Stimulated activated CD4-positive, alpha-beta T cell treated with anti-CD3 and anti-CD28 coated beads, Interleukin-2, amount 100 ng/mL, for 48 hours (primary cell): ENCODE measurements at places on chromosomes 4 and X.
A peak's percentile ranks its signal among the peaks of the same experiment; 100 is the strongest.

GRCh38 chrX:1534301-1535168 is 2.5 kb downstream of the P2RY8 start:
- no peak for DNase-seq

GRCh38 chr4:36332023-36332781 is 50.8 kb downstream of the DTHD1 start:
- DNase-seq = no peak

DNA sequence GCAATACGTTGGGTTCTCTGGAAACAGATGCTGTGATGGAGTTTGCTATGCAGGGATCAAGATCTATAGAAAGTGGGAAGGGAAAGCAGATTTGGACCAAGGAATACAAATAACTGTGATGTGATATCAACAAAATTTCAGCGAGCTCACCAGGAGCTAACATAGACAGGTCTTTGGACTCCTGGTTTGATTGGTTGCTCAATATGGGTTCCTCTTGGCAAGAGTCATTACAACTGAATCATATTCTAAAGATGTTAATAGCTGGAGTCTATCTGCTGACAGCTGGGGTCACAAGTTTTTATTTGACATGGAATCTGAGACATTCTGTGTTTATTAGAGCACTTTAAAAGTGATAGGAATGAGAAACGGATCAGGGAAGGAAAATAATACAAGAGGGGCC is 637.6 kb upstream of the GNPDA2 start:
- no peak for DNase-seq

DNA sequence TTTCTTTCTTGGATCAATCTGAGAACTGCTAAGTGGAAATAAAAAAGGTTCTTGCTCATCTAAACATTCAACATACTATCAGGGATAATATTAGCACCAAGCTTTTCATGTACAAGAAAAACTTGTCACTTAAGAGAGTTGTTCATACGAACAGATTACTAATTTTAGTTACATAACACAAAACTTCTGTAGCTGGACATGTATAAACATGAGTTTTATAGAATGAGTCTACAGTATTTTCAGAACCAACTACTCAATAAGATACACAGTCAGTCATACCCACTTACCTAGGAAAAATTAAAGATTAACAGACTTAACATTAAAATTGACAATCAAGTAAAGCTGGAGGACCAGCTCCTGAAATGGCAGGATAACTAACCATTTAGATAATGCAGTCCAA is 540.1 kb upstream of the FAM241A start:
- DNase-seq = no peak

DNA sequence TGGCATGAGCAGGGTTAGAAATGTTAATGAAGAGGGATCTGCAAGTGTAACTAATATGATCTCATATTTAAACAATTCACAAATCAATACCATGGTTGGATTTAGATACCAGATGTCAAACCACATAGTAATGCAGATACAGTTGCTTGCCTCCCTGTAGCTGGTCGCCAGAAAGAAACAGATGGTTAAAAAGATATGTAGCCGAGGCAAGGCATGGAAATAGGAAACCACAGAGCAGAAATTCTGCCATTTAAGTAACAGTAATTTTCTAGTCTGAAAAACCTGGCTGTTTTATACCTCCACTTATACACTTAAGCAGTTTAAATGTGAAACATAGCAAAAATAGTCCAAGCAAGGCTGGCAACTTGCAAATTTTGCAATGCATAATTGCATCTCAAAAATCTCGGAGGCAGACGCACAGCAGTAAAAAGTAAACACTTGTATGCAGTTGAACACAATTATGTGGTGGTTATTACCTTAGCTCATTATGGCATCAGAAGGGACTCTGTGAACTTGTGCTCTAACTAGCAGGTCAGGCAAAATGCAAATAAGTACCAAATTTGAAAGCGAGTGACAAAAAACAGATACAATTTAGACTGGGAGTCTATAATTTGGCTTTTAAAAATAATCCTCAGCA is 126.8 kb downstream of the NAA11 start:
- no peak for DNase-seq

- DNase-seq = no peak
Measured at GRCh38 chr4:39286263-39286662, 79.9 kb downstream of the RFC1 start.

DNA sequence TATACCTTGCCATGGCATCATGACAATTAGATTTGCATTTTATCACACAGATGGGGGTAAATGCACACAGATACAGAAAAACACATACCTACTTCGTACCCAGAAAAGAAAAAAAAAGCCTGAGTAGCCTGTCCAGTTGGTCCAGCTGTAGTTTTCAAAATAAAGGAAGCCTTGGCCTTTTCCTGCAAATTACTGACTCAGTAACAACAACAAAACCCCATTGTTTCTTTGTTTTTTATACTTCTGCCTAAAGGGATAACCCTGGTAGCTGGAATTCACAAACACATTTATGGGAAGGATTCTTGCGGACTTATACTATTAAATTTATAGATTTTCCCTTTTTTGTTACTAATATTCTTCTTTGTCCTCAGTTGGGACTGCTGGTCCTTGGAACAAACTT is 156.4 kb upstream of the PCDH10 start:
- DNase-seq = no peak

DNA sequence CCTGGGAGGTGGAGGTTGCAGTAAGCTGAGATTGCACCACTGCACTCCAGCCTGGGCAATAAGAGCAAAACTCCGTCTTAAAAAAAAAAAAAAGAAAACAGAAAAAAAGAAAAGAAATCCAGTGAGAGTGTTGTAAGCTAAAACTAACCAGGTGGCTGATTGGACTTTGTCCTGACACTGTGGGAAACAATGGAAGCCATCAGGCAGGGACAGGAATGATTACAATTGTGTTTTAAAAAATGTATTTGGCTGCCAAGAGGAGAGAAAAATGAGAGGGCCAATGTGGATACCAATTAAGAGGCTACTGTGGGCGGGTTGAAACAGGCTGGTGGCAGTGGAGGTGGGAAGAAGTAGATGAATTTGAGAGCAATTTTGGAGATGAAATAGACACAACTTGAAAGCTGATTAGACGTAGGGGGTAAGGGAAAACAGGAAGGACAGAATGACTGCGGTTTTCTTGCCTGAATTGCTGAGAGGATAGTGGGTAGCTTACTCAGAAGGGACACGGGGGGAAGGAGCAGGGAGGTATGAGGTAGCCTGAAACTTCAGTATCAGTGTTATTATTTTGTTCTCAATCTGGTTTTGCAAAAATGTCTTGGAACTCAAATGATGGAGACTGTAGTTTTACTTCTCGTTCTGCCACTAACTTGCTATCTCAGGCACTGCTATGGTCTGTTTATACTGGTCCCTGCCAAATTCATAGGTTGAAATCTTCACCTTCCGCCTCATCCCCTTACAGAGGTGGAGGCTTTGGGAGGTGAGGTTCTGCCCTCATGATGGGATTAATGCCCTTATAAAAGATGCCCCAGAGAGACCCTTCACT is 45.6 kb upstream of the CHRNA9 start:
- no peak for DNase-seq

- no peak for DNase-seq
Measured at GRCh38 chrX:103635436-103635835, 6.7 kb downstream of the TCEAL1 start.

- DNase-seq = peak; percentile 55
Measured at GRCh38 chrX:149631234-149632165, at the start of gene TMEM185A. TSS of gene TMEM185A (minus strand) at chrX:149631792. CDS start at chrX:149631580, 212 bp downstream.

- peak; percentile 15 for DNase-seq
Measured at GRCh38 chr4:169566021-169566818, 46.2 kb downstream of the NEK1 start.

DNA sequence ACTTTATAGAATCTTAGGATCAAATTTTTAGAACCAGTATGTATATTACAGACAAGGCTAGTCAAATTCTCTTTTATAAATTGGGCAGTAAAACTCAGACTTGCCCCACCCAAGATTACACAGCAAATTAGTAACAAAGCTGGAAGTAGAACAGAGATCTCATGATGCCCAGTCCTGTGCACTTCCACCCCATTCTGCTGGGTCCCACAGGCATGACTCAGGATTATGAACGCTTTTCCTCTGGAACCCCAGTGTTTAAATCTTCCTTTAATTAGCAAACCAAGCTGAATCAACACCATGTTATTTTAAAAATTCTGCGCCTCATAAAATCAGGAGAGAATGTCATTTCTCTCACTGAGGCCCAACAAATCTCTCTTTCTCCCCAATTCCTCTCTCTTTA is 1.5 kb upstream of the IL13RA2 start:
- DNase-seq = no peak

- DNase-seq = no peak
Measured at GRCh38 chr4:143346206-143346605, 9.5 kb downstream of the GAB1 start.

DNA sequence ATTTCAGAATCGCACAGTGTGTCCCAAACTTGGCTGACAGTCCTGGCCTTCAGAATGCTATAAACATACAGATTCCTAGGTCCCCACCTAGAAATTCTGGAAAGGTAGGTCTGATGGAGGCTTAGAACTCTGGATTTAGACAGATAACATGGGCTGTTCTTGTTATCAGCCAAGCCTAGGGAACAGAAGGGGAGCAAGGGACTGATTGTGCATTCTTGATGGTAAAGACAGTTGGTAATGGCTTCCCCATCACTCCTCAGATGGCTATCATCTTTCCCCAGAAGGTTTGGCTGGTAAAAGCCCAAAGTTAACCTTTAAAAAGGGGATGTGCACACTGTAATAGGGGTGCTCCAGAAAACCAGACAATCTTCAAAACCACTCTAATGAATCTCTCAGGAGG is 35.7 kb downstream of the DIPK2B start:
- DNase-seq = no peak

- DNase-seq = no peak
Measured at GRCh38 chr4:86249074-86249473, 110.8 kb downstream of the MAPK10 start.

- DNase-seq = no peak
Measured at GRCh38 chr4:32631831-32632230, 1911.7 kb downstream of the PCDH7 start.

- no peak for DNase-seq
Measured at GRCh38 chr4:174553031-174553430, 30.7 kb upstream of the HPGD start.

GRCh38 chr4:155529272-155529671 is 137.4 kb upstream of the GUCY1A1 start:
- DNase-seq = no peak

DNA sequence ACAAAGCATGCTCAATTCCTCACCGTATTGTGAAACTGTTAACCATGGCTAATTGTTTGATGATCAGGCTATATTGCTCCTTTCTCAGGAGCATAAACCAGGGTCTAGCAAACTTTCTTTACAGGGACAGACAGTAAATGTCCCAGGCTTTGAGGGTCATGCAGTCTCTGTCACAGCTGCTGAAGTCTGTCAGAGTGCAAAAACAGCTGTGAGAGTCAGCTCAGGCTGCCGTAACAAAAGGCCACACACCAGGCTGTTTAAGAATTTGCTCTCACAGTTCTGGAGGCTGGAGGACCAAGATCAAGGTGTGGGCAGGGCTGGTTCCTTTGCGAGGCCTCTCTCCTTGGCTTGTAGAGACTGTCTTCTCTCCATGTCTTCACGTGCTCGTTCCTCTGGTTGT is 75.6 kb downstream of the GPR143 start:
- DNase-seq = no peak

- DNase-seq = no peak
Measured at GRCh38 chr4:139809757-139810140, 144.1 kb downstream of the MGST2 start.

DNA sequence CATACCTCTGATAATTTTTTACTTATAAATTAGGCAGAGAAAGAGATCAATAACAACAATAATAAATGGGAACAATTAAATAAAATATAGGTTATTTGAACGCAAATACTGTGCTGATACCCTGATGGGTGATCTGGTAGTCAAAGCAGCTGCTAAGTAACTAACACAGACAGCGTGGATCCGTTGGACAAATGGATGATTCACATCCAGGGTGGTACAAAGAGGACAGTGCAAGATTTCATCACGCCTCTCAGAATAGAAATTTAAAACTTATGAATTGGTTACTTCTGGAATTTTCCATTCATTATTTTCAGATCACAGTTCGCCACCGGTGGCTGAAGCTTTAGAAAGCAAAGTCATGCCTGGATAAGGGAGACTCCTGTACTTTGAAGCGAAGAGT is 1066.0 kb upstream of the ADGRL3 start:
- DNase-seq = no peak

- no peak for DNase-seq
Measured at GRCh38 chrX:46577221-46578005, 3.8 kb downstream of the CHST7 start.

GRCh38 chr4:113528395-113528794 is 233.1 kb downstream of the CAMK2D start:
- no peak for DNase-seq

DNA sequence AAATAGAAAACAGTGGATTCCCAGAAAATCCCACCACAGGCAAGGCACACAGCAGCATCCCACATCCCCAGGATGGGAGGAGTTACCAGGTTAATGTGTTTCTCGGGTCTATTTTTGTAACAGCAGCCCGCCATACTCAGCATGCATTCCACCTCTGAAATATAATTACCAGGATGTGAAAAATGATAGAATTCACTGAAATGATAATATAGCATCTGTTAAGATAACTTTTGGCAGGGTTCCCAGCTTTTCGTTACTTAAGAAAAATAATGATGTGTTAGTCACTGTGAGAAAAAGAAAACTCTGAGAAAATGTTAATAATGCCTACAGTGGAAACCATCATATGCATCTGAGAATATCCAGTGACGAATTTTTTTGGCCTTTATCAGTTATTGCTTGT is 87.1 kb downstream of the VCX2 start:
- DNase-seq = no peak

DNA sequence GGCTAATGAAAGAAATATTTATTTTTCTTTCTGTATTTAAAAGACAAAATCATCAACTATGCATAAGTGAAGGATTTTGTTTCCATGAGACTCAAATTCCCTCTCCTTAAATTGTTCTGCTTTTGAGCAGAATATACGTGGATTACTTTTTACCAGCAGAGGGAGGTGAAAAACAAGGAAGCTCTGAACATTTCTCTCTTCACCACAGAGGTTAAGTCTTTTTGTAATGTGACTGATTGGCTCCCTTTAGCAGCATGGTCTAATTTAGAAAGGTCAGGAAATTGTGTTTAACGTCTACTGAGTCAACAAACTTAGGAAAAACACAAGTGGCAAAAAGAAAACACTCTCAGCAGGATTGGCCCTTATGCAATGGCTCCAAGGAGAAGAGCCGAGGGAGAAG is 55.1 kb upstream of the F9 start:
- DNase-seq = no peak

GRCh38 chrX:40166582-40166981 is 68.8 kb upstream of the BCOR start:
- DNase-seq = no peak

- DNase-seq = no peak
Measured at GRCh38 chrX:23978491-23978890, 48.5 kb downstream of the KLHL15 start.

DNA sequence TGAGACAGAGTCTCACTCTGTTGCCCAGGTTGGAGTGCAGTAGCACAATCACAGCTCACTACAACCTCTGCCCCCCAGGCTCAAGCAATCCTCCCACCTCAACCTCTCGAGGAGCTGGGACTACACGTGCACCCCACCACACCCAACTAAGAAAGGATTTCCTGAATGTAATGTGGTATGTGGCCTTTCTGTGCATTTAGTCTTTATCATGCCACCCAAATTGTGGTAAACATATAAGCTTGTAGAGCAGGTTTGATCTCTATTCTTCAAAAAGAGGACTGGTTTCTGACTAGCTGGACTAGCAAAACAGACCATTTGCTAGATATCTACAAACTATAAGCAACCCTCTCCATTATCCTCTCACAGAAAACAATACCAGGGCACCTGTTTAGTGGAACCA is 33.6 kb downstream of the ELOVL6 start:
- no peak for DNase-seq
